AG09319 (cell line): ENCODE measurements at places on chromosomes 16 and 17.

- no peak for DNase-seq
Measured at GRCh38 chr17:21375757-21376080, 438 bp upstream of the KCNJ12 start.

DNA sequence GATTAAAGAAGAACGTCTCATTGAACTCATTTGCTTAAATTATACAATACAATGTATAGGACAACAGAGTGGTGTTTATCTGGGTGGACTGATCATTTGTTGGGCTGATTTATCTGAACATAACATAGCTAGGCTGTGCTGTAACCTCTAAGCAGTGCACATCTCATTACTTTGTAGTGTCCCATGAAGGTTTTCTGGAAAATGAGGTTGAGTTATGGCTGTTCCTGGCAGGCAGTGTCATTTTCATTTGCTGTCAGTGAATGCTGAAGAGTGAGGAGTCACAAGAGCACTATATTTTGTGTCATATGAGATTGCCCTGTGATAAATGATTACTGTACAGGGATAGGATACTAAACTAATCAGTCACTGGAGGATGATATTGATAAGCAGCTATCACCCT, 340.2 kb downstream of the HS3ST3B1 start:
- no peak for DNase-seq

DNA sequence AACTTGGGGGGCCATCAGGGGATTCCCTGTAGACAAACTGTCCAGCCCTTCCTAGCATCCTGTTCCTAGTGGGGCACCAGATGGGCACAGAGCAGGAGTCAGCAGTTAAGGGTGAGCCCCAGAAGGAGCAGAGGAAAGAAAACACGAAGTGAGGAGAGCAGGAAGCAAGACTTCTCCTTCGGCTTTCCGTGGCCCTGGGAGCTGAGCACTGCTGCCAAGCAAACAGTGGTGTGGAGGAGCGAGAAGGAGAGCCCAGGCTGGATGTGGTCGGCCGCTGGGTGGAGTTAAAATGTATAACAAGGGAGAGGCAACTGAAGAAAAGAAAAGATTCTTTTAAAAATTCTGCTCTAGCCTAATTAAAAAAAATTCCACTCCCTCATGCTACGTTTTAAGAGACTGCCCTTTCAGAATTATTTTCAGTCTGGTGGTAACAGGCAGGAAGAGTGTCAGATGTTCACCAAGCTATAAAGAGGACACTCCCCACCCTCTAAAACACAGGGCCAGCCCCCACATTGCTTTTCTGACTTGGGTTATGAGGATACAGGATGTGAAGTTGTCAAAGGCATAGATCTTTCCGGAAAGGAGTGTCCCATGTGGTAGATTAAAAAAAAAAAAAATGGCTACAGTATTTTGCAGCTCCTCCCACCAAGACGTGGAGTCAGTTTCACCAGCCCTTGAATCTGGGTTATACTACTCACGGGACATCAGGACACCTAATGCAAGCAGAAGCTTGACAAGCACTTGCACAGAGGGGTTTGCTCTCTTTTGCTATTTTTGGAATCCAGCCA, 74.9 kb upstream of the ZFHX3 start:
- no peak for DNase-seq

GRCh38 chr17:40331743-40332641, 23.0 kb downstream of the RARA start:
- peak; percentile 52 for DNase-seq

DNA sequence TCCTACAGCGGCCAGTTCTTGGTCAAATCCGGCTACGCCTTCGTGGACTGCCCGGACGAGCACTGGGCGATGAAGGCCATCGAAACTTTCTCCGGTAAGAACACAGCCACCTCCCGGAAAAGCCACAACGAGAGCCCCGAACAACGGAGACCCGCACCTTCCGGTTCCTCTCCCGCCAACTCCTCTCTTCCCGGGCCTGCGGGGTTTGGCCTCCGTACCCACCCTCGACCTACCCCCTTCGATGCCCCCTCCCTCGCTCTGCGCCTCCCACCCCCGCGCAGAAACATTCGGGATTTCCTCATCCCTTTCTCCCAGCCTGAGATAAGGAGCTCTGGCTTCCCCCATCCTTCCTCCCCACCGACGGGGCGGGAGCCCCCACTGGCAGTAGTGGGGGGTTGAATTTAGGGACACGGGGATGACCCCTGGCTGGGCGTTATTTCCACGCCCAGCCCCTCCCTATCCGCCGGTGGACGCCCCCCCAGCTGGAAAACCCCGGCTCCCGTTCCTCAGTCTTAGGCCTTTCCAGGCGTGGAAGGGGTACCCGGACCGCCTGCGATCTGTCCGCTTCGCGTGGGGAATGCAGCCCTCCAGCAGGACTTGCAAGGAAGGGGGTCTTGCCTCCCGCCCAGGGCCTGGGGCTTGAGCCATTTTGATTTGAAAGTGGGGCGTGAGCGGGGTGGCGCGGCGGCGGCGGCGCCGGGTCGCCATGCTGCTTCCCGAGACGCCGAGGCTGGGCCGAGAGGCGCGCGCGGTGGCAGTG, 822 bp downstream of the IGF2BP1 start:
- no peak for DNase-seq

DNA sequence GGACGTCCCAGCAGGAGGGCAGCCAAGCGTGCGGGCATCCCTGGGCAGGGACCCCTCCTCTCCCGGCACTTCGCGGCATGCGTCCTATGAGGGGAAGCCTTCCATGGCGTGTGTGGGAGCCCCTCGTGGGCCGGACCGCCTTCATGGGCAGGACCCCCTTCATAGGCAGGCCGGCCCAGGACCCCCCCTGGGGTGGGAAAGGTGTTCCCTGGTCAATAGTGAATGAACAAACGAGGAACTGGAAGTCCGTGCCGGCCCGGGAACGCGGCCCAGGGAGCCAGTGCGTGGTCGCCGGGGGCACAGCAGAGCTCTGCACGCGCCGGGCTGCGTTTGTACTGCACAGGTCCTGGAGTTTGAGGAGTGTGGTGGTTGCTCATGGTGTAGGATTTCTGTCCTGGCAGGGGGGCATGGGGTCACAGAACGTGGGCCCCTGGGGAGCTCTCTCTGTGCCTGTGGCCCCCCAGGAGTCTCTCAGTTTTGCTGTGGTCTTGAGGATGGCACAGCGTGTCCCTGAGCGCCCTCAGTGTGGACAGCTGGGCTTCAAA, 13.9 kb downstream of the BAIAP2 start:
- no peak for DNase-seq

GRCh38 chr16:69118994-69119393, 13.4 kb downstream of the CHTF8 start:
- DNase-seq, result no peak

GRCh38 chr16:87960852-87961251, 9.6 kb downstream of the BANP start:
- DNase-seq, result no peak

GRCh38 chr16:49562228-49562627, 188.6 kb downstream of the C16orf78 start:
- DNase-seq, result no peak

DNA sequence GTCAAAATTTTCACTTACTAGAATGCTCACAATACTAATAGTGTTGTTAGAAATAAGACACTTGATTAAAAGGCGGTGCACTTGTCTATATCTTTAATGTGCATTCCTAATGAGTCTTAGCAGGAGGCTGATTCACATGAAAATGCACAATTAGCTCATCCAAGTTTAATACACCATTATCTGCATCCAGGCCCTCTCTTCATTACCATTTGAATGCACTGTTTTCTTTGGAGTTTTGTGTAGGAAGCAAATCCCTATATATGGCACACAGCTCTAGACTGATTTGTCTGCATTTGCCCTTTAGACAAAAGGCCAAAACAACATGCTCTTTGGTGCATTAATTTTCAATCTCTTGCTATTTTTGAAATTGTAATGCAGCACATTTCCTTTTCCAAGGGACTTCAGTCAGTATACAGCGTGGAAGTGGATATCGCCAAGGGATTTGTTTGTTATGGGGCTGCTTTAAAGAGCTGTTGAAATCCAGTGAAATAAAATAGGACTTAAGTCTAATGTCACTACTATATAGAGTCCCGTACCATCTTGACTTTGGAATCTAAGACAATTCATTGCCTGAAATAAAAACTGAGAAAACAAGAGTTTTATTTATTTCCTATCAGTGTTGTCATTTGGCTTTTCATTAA, 257.6 kb upstream of the CPHXL start:
- DNase-seq, result no peak

- no peak for DNase-seq
Measured at GRCh38 chr17:45093444-45094110, 32.5 kb downstream of the NMT1 start.

DNA sequence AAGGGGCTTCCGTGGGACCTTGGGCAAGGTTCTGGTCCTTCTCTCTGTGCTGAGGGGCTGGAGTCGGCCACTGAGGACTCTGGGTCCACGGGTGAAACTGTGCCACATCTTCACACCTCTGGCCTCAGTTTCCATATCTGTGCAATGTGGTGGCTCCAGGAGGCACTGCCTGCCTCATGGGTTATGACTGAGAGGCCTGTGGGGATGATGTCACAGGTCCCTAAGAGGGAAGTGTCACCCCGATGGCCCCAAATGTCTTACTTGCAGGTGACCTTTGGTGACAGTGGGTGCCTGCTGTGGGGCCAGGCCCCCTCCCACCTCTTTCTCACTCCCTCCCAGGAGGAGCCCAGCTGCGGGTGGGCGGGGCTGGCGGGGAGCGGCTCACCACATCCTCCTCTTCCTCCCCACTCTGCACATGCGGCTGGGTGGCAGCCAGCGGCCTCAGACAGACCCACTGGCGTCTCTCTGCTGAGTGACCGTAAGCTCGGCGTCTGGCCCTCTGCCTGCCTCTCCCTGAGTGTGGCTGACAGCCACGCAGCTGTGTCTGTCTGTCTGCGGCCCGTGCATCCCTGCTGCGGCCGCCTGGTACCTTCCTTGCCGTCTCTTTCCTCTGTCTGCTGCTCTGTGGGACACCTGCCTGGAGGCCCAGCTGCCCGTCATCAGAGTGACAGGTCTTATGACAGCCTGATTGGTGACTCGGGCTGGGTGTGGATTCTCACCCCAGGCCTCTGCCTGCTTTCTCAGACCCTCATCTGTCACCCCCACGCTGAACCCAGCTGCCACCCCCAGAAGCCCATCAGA, at the start of gene IL21R:
Gene IL21R (plus strand): TSS at position 407 of the 801 bp plus-strand sequence. CDS start 27,898 bp downstream, outside the sequence.
- DNase-seq, result no peak

- DNase-seq, result no peak
Measured at GRCh38 chr17:46745376-46745775, 73.1 kb downstream of the WNT3 start.

GRCh38 chr17:15914400-15915170, 30.3 kb upstream of the ADORA2B start:
- DNase-seq, result peak; percentile 15

DNA sequence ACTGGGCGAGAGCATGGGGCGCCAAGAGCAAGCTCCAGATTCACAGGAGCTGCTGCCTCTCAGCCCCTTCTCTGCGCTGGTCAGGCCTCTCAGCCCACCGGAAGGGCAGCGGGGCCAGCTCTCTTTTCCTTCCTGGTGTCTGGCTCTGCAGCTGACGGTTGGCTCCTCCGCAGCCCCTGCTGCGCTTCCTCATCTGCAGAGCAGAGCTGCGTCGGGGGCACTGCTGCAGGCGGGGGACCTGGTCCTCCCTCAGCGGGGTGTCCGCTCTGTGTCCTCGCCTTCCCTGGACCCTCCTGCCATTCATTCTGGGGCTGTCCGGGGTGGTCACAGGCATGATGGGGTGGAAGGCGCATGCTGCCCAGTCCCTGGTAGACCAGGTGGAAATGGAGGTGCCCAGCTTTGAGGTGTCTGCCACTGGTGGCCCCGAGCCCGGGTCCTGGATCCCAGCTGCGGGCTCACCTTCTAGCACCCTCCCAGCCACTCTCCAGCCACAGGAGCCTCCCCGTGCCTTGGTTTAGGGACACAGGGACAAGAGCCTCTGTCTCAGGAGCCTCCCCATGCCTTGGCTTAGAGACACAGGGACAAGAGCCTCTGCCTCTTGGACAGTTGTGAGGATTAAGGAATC, 84.8 kb downstream of the IRF8 start:
- DNase-seq, result no peak

DNA sequence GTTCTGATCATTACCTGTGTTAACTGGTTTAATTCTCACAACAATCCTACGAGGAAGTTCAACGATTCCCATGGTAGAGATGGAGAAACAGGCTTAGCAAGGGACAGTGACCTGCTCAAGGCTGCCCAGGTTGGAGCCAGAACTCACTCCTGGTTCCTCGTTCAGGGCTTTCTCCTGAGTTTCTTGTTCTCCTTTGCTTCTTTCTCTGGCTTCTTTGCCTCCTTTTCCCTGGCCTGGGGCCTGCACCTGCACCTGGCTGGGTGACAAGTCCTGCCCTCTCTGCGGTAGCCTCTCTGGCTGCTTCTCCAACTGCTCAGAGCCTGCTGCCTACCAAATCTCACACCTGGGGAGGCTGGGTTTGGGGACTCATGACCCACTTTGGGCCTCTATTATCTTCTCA, 2.8 kb downstream of the CCL22 start:
- DNase-seq, result no peak

- no peak for DNase-seq
Measured at GRCh38 chr17:30236297-30236624, 764 bp upstream of the SLC6A4 start.

GRCh38 chr16:56019274-56019673, 144.1 kb upstream of the CES5A start:
- DNase-seq, result no peak

- no peak for DNase-seq
Measured at GRCh38 chr17:9446528-9446927, 129.1 kb downstream of the STX8 start.

- no peak for DNase-seq
Measured at GRCh38 chr17:30589431-30589830, 112.2 kb downstream of the GOSR1 start.

DNA sequence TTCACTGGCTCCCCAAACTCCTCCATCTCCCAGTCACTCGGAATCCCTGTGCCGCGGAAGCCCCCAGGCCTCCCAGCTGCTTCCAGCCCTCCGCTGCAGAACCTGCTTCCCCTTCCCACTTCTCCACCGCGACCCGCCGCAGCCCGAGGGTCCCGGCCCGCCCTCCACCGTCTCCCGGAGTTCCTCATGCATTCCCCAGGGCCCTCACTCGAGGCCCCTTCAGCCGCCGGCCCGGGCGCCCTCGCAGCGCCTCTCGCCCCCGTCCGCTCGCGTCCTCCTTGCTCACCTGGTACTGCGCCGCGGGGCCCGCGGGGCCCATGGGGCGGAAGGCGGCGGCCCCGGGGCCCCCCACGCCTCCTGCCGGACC, 329 bp downstream of the SMARCD2 start:
- no peak for DNase-seq

- DNase-seq, result no peak
Measured at GRCh38 chr17:79980246-79981043, 55.2 kb downstream of the TBC1D16 start.

DNA sequence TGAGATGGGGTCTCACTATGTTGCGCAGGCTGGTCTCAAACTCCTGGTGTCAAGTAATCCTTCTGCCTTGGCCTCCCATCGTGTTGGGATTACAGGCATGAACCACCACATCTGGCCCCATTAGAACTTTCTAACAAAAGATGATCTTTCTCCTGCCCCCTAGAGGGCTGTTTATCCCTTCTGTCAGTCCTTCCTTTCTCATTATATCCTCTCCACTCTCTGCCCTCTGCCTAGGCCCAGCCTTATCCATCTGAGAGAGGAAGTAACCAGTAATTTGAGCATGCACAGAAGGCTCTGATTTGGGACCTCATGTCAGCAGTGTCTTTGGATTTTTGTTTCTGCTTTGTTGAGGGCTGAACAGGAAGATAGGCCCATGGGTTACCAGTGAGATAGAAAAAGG, 4.4 kb upstream of the DHX40 start:
- no peak for DNase-seq
